ENCODE measurements at places on chromosomes 7 and 10. TPM values are rescaled to one million over a fixed set of nuclear protein-coding genes. Genes with fewer than 3 reads are reported as not detected.

The COL1A2 gene
- total RNA-seq, result 9.2 TPM

The SPAM1 gene
- not detected for total RNA-seq

- DNase-seq, result peak; percentile 86
Measured at GRCh38 chr10:2925631-2926030, 141.7 kb upstream of the PFKP start.

- no peak for DNase-seq
Measured at GRCh38 chr7:33917661-33918060, 12.3 kb downstream of the BMPER start.

DNA sequence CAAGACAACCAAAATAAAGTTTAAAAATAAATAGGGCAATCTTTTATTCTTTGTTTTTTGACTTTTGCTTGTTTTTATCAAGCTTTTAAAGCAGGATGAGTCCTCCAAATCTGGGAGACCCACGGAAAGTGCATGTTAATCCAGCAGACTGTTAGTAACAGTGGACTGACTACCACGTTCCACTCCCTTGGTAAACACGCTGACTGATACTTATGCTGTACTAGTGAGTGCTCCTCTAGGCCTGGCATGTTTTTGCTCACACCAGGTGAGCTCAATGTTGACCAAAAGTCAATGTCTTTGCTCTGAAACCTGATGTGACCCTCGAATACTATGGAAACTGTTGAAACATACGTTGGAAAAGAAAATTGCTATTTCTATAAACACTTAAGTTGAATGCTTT, 88.4 kb downstream of the KIAA1549 start:
- DNase-seq, result no peak

DNA sequence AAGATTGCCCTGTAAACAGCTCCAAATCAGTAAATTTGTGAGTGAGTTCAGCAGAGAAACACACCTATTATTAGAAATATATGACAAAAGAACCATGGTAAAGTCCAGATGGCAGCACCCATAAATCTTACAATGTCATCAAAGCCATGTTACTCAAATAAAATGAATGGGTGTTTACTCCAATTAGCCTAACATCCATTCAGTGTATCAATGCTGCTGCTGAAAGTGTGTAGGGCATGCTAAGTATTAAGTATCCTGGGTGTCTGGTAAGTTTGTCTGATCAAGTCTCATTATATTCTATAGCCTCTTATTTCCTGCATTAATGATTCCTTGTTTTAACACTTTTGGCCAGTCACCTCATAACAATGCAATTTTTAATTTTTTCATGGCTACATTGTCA, 185.5 kb upstream of the STEAP4 start:
- no peak for DNase-seq

GRCh38 chr7:142280263-142280662, 22.4 kb upstream of the PRSS58 start:
- no peak for DNase-seq
